ENCODE measurements at places on chromosomes 5 and 9. TPM values are rescaled to one million over a fixed set of nuclear protein-coding genes. Genes with fewer than 3 reads are reported as not detected.
A peak's percentile ranks its signal among the peaks of the same experiment; 100 is the strongest.

- peaks cover 11% of the 10 kb centered on the region for H3K4me1 ChIP-seq
- H3K36me3 ChIP-seq, result no peaks in the 10 kb centered on the region
- DNase-seq, result no peak
- H3K27ac ChIP-seq, result no peak overlapping the region
- H3K27me3 ChIP-seq, result no peaks in the 10 kb centered on the region
Measured at GRCh38 chr9:111916234-111916645, 19.6 kb downstream of the UGCG start.

The FOXI1 gene
- not detected for total RNA-seq

The AHRR gene
- 2.2 TPM for total RNA-seq

The FOXD1 gene
- total RNA-seq, result 4.4 TPM

GRCh38 chr5:174609116-174609515, 115.3 kb upstream of the MSX2 start:
- DNase-seq, result no peak
- no peak overlapping the region for H3K4me3 ChIP-seq
- no peaks in the 10 kb centered on the region for H3K4me1 ChIP-seq

DNA sequence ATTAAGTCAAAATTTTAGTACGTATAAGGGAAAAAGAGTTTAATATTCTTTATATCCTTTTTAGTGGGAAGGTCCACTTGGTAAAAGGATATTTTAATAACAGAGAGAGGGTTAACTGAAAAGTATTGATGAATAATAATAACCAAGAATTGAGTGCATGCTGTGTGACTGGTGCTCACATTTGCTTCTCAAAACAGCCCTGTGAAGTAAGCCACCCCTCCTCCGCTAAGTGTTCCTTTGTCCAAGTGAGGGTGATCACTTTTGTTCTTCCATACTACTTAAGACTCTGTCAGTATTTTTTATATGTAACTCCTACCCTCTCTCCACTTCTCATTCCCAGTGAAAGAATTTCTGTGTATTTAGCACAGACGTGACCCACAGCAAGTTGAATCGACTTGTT, 51.5 kb downstream of the SLC44A1 start:
- H3K27me3 ChIP-seq, result no peaks in the 10 kb centered on the region
- H3K36me3 ChIP-seq, result no peaks in the 10 kb centered on the region
- no peak overlapping the region for H3K4me3 ChIP-seq
- H3K27ac ChIP-seq, result no peak overlapping the region

The KIAA1958 gene
- total RNA-seq, result 28.6 TPM

The C9 gene
- not detected for total RNA-seq

- DNase-seq, result no peak
- peaks cover 6% of the 10 kb centered on the region for H3K27me3 ChIP-seq
- no peaks in the 10 kb centered on the region for H3K36me3 ChIP-seq
- no peak overlapping the region for H3K27ac ChIP-seq
Measured at GRCh38 chr9:89933578-89933977, 328.8 kb downstream of the GADD45G start.

GRCh38 chr9:111983484-111983908, 86.9 kb downstream of the UGCG start:
- H3K27me3 ChIP-seq, result no peaks in the 10 kb centered on the region
- no peak overlapping the region for H3K27ac ChIP-seq
- no peaks in the 10 kb centered on the region for H3K4me1 ChIP-seq
- H3K4me3 ChIP-seq, result no peak overlapping the region
- no peaks in the 10 kb centered on the region for H3K36me3 ChIP-seq
- no peak for DNase-seq

GRCh38 chr5:164475339-164475977, 970.0 kb downstream of the MAT2B start:
- no peak overlapping the region for H3K27ac ChIP-seq
- DNase-seq, result peak; percentile 3
- H3K4me1 ChIP-seq, result no peaks in the 10 kb centered on the region
- peaks cover 4% of the 10 kb centered on the region for H3K27me3 ChIP-seq

The ECSCR gene
- 1.1 TPM for total RNA-seq

The STRBP gene
- total RNA-seq, result 84.9 TPM

The DIPK1B gene
- total RNA-seq, result 26.4 TPM

The JAKMIP2 gene
- 85.5 TPM for total RNA-seq

DNA sequence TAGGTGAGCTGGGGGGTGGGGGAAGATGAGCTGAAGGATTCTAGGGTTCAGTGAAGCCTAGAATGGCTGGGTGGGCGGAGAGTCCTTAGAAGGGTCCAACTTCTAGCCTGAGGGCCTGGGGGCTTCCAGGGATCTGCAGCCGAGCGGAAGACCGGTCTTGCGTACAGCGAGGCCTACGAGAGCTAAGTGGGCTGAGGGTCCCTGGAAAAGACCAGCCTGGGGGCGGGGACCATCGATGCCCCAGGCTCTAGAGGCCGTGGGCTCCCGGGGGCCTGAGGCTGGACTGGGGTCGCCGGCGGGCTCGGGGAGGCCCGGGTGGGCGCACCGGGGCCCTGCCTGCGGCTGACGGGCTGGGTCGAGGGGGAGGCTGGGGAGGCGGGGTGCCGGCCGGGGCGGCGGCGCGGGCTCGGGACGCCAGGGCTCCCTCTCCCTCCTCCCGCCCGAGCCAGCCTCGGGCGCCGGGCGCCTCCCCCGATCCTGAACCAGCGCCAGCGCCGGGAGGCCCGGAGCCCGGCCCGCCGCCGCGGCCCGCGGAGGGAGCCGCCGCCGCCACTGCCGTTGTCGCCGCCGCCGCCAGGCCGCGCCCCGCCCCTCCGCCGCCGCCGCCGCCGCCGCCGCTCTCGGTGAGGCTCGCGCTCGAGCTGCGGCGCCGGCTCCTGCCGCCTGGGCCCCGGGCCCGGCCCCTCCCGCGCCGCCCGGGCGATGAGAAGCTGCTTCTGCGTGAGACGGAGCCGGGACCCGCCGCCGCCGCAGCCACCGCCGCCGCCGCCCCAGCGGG, at the start of gene MVB12B:
Gene MVB12B (plus strand): TSS at position 602 of the 778 bp plus-strand sequence. CDS start 101 bp downstream, at position 703.
- DNase-seq, result peak; percentile 50
- H3K36me3 ChIP-seq, result no peaks in the 10 kb centered on the region
- no peaks in the 10 kb centered on the region for H3K27me3 ChIP-seq

The PCDHB6 gene
- total RNA-seq, result 9.1 TPM

The LCN10 gene
- total RNA-seq, result 0.35 TPM
